Stomach (tissue), 19 donors: ENCODE measurements at places on chromosomes 7 and 10.

DNA sequence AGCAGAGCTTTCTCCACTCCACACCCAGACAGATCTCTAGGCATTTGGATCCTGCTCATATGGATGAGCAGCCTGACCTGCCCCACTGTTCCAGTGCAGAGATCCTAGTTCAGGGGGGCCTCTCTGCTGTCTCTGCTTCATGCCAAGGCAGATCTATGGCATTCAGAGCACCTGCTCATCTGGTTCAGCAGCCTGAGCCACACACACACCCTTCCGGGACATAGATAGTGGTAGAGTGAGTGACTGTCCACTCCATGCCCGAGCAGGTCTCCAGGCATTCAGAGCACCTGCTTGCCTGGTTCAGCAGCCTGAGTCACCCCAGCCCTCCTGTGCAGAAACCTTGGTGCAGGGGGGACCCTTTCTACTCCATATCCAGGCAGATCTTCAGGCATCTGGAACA, 54.3 kb upstream of the ZNF800 start:
- no peak overlapping the region for H3K27ac ChIP-seq
- H3K4me1 ChIP-seq: no peaks in the 10 kb centered on the region
- no peaks in the 10 kb centered on the region for H3K36me3 ChIP-seq
- H3K4me3 ChIP-seq: no peak overlapping the region
- H3K27me3 ChIP-seq: no peaks in the 10 kb centered on the region
- no peak for DNase-seq

DNA sequence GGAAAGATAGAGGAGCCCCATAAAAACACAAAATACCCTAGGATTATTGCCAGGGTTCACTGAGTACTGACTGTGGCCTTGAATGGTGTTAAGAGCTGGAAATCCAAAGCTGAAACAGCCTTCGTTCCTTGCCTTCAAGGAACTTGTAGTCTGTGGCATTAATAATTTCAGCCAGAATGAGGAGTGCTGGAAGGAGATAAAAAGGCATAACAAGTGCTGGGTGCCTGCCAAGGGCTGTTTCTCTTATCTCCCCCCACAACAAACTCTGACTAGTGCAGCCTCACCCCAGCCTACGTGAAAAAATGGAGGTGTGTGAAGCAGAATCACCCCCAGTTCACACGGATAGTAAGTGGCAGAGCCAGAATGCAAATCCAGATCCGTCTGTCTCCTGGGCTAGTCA, 199.1 kb upstream of the LYZL2 start:
- no peaks in the 10 kb centered on the region for H3K27me3 ChIP-seq
- H3K4me1 ChIP-seq: no peaks in the 10 kb centered on the region
- H3K36me3 ChIP-seq: no peaks in the 10 kb centered on the region

DNA sequence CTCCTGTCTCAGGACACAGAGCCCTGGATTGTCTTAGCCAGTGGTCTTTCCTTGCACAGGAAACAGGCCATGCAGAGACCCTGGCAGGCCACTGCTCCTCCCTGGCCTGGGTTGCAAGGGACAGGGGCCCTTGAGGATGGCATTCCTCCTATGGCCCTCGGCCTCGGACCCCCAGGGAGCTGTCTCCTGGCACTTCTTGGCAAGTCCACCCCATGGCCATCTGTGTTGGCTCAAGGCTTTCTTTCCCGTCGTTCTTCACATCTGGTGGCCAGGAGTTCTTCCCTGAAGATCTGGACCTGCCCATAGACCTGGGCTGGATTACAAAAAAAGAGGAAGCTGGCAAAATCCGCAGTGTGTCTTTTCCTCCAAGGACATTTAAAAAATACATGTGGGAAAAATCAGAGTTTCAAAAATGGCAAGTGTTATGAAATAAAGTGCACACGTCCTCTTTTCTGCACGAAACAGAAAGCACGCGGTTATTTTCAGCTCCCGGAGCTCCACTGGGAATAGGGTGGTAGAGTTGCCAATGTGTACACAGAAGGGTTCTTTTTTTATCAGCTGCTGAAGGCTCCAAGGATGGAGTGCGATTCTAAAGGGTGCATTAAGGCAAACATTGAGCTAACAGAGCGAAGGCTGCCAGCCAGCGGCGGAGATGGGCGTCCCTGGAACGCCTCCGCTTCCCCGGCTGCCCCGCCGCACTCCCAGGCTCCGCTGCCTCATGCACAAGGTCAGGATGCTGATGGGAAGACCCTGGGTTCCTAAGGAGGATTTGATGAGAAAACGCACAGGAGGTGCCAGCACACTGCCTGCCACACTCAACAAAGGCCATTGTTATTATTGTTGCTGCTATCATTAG, 62.8 kb upstream of the FAM20C start:
- no peaks in the 10 kb centered on the region for H3K4me1 ChIP-seq
- no peaks in the 10 kb centered on the region for H3K27me3 ChIP-seq
- peak; percentile 36 for DNase-seq
- H3K27ac ChIP-seq: no peak overlapping the region
- H3K4me3 ChIP-seq: no peak overlapping the region
- H3K36me3 ChIP-seq: no peaks in the 10 kb centered on the region

- H3K27me3 ChIP-seq: no peaks in the 10 kb centered on the region
- H3K36me3 ChIP-seq: no peaks in the 10 kb centered on the region
- no peaks in the 10 kb centered on the region for H3K4me1 ChIP-seq
- H3K4me3 ChIP-seq: no peak overlapping the region
- H3K27ac ChIP-seq: no peak overlapping the region
Measured at GRCh38 chr7:20133803-20134202, 83.4 kb downstream of the MACC1 start.

DNA sequence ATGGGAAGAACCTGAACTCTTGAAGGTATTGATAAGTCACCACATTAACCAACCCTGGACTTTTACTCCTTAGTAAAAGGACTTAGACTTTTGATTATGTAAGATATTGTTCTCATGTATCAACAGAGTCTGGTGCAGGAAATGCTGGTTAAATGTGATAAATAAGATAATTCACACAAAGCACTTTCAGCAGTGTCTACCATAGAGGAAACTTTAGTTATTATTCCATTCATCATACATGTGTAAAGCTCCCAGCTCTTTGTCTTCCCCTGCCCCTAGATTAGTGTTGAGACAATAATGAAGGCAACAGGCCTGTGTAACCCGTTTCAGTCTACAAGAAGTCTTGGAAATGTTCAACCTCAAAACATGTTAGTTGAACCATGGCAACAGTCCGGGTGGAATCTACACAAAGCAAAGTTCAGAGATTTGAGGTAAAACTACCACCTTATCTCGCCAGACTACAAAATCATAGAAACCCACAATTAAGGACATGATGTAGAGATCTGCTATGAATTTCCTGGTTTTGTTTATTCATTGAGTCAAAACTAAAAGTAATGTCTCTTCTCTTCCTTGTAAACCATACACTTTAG, 109.9 kb upstream of the ADO start:
- H3K4me1 ChIP-seq: no peaks in the 10 kb centered on the region
- H3K27me3 ChIP-seq: no peaks in the 10 kb centered on the region
- H3K36me3 ChIP-seq: no peaks in the 10 kb centered on the region
- no peak overlapping the region for H3K27ac ChIP-seq
- DNase-seq: no peak

DNA sequence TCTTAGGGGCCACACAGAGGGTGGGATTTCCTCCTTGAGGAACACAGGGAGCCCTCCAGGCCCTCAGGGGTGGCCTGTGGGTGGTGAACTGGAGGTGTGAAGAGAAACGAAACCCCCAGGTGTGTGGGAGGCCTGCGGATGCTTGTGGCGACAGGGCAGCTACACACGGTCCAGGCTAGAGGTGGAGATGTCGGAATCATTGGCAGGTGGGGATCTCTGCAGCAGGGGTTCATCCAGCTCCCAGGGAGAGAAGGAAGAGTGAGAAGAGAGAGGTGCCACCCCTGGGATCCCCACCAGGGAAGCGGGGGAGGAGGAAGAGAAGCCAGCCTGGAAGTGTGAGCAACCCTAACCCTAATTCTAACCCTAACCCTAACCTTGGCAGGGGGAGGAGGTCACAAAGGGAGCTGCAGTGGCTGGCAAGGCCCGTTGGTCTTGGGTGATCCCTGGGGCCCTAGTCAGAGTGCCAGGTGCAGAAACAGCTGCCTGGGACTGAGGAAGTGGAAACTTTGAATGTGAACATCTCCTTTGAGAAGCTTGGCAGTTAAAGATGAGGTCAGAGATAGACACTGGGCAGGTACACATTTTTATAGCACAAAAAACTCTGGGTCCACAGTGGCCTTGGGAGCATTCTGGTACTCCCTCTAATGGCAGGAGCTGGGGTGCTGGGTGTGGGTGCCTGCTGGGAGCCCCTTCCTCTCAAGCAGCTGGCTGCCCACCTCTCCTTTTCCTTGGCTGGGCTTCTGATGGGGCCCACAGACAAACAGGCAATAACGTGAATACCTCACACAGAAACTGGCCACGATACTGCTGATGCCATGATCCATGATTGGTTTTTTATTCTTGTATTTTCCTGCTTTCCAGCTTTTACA, 6.8 kb upstream of the AEBP1 start:
- DNase-seq: no peak
- no peak overlapping the region for H3K4me3 ChIP-seq
- no peak overlapping the region for H3K27ac ChIP-seq
- no peaks in the 10 kb centered on the region for H3K36me3 ChIP-seq
